Gastroesophageal sphincter (tissue), 4 donors: ENCODE measurements at places on chromosomes 2 and 18.

DNA sequence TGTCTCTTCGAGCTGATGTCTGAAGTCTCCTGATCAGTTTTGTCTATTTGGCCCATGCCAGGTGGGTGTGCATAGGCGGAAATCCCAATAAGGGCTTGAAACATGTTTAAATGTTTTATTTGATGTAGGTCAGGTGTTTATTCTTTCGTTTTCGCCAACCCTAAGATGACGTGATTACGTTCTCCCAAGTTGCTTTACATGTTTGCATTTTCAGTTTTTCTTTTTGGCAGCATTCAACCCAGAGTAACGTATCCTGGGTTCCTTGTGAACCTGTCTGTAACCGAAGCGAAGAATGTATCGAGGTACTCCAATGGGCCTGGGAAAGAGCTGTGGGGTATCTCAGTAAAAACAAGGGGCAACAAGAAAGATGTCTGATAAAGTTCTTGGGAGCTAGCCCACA is 3.1 kb downstream of the ALPK2 start:
- no peaks in the 10 kb centered on the region for H3K4me1 ChIP-seq
- H3K4me3 ChIP-seq: no peak overlapping the region
- no peaks in the 10 kb centered on the region for H3K27me3 ChIP-seq
- H3K27ac ChIP-seq: no peak overlapping the region

DNA sequence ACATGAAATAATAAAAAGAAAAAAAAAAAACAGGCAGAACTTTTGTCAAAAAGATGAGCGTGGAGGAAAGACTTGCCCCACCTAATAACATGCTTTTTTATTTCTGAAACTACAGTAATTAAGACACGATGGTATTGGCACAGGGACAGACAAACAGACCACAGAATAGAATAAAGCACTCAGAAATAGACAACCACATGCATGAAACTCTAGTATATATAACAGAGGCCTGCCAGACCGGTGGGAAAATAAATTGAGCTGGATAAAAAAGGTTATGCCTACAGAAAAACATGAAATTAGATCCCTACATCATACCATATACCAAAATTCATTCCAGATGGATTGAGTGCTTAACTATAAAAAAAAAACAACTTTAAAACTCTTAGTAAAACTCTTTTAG is 163.1 kb downstream of the NRP2 start:
- no peak overlapping the region for H3K4me3 ChIP-seq
- H3K4me1 ChIP-seq: peaks cover 6% of the 10 kb centered on the region
- no peak for ATAC-seq
- H3K27me3 ChIP-seq: no peaks in the 10 kb centered on the region
- H3K36me3 ChIP-seq: no peaks in the 10 kb centered on the region

DNA sequence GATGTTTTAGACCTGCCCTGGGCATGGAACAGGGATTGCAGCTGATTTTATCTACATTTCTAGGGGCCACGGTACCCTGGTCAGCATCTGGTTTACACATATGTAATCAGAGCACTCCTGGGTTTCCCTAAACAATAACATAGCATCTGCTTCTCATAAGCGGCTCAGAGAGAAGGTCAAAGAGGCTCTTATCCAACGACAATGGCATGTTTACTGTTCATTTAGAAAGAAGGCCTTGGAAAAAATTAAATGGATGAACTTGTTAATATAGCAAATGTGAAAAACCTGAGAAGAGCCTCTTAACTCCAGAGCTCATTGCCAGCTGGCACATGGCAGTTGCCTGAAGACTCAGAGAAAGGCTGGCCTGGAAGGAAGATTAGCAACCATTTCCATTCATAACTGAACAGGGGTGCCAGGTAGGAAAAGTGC is 202.8 kb upstream of the THUMPD2 start:
- ATAC-seq: no peak
- no peak overlapping the region for H3K27ac ChIP-seq
- H3K36me3 ChIP-seq: no peaks in the 10 kb centered on the region
- no peaks in the 10 kb centered on the region for H3K27me3 ChIP-seq

DNA sequence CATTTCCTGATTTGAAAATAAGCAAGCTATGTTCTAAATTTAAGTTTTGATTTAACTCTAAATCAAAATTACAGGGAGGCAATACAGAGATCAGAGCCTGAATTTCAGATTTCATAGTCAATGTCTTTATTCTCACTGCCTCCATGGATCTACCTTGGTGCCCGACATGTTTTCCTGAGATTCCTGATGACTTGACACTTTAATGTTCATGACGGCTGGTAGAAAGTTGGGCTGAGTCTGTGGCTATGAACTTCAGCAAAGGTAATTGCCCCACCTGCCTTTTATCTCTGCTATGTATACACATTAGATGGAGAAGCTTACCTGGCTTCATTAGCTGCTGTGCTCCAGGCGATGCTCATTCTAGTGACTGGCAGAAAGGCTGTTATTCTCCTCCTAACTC is 1390.5 kb upstream of the CELF4 start:
- no peak overlapping the region for H3K4me3 ChIP-seq
- no peak overlapping the region for H3K27ac ChIP-seq
- no peaks in the 10 kb centered on the region for H3K27me3 ChIP-seq
- no peaks in the 10 kb centered on the region for H3K4me1 ChIP-seq
- H3K36me3 ChIP-seq: no peaks in the 10 kb centered on the region

- no peak overlapping the region for H3K4me3 ChIP-seq
- H3K36me3 ChIP-seq: no peaks in the 10 kb centered on the region
- ATAC-seq: peak; percentile 23
- H3K4me1 ChIP-seq: peaks cover 4% of the 10 kb centered on the region
- no peaks in the 10 kb centered on the region for H3K27me3 ChIP-seq
Observed at GRCh38 chr2:203908797-203909185, 27.8 kb upstream of the ICOS start.

DNA sequence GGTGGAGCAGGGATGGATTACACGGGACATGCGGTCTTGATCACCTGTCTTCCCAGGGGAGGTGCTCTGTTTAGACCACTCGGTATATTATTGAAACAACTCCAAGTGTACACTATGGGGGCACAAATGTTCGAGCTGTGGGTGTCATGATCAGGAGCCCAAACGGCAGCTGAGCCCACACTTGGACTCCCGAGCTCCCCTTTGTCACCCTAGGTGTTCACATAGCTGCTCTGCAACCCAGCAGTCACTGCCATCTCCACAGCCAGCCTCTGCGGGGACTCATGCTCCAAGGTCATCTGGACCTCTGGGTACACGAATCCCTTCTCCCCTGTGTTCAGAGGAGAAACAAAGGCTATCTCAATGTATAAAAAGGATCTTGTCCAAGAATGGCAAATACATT is 46.0 kb downstream of the CAPN13 start:
- ATAC-seq: no peak
- H3K27me3 ChIP-seq: peaks cover 30% of the 10 kb centered on the region
- no peak overlapping the region for H3K4me3 ChIP-seq
- no peaks in the 10 kb centered on the region for H3K4me1 ChIP-seq

DNA sequence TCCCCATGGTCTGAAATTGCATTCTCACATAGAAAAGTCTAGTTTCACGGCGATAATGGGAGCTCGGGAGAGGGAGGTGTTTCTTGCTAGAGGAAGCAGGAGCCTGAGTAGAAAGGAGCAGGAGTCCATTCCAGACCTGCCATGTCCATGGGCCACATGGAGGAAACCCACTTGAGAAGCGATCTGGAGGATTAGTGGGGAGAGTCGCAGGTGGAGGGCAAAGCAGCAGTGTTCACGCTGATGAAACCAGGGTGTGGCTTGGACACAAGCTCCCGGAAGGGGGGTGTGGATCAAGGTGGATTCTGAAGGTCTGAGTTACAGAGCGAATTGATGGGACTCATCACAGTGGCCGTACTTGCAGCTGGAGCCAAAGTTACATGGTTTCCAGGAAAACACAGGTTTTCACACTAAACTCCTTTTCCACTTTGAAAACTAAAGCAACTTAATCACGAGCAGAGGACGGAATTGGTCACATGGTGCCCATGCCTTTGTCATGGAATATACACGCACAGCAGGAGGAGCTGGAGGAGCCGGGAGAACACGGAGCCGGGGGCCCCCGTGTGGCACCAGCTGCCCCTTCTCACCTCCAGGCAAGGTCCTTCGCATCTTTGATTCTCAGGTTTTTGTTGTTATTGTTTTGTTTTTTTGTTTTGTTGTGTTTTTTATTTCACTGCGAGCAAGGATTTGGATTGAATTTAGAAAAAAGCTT is 255.1 kb upstream of the MYT1L start:
- no peak overlapping the region for H3K4me3 ChIP-seq
- no peaks in the 10 kb centered on the region for H3K27me3 ChIP-seq
- H3K4me1 ChIP-seq: no peaks in the 10 kb centered on the region
- H3K27ac ChIP-seq: no peak overlapping the region

GRCh38 chr2:19312949-19313348 is 45.5 kb downstream of the OSR1 start:
- H3K27me3 ChIP-seq: no peaks in the 10 kb centered on the region
- no peak overlapping the region for H3K27ac ChIP-seq
- no peaks in the 10 kb centered on the region for H3K36me3 ChIP-seq
- H3K4me1 ChIP-seq: no peaks in the 10 kb centered on the region
